ENCODE measurements at places on chromosomes 13 and 19.

DNA sequence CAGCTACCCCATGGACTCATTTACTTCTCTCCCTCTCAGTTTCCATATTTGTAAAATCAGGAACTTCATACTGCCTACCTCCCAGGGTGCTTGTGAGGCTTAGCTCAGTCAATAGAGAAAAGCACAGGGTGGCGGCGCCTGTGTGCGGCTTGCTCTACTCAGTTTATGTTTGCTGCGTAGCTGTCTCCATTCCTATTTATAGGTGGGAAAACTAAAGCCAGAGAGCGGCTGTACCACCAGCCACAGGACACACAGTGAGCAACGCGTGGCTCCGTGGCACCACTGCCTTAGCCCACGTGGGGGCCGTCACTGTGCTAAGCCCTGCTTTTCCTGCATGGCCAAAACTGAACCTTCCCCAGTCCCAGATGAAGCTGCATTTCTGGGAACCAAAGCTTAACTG, 292.4 kb downstream of the TEX29 start:
- DNase-seq = no peak

DNA sequence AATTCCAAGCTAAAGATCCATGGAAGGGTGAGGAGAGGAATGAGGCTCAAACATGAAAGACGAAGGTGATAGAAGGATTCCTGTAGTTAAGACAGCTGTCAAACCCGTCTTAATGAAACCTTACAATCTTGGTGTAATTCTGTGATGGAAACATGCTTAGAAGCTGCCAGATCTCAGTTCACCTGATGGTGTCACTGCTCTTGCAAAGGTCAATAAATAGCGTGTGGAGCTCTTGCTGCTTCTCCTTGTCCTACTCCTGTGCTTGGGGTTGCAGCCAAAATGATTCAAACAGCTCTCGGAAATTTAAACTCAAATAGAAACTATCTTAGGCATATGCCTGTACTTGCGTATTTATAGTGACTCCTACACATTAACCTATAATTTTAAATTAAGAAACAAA, 1705.0 kb downstream of the OLFM4 start:
- DNase-seq = no peak

GRCh38 chr13:59399513-59399912, 764.2 kb downstream of the DIAPH3 start:
- DNase-seq = no peak

DNA sequence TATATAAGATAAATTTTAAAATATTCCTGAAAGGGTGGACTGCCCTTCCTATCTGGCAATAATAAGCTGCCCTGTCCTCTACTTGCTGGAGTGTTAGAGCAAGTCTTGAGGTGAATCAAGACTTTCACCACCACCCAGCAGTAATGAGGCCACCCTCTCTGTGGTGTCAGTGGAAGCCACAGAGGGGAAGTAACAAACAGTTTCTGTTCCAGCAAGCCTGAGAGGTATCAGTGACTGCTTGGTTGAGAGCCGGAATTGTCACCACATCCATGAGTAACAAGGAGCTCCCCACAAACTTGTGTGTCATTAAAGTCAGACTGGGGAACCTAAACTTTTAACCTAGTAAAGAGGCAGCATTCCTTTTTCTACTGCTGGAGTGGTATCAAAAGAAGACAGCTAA, 532.7 kb upstream of the SPRY2 start:
- DNase-seq = peak; percentile 15

GRCh38 chr19:7940841-7941240, 2.6 kb downstream of the TIMM44 start:
- DNase-seq = no peak

- no peak for DNase-seq
These were observed 19.5 kb downstream of the RASA3 start for GRCh38 chr13:114112826-114113322.

GRCh38 chr19:39427707-39428106, 8.0 kb downstream of the RPS16 start:
- DNase-seq = no peak

- no peak for DNase-seq
These were observed 66.9 kb downstream of the GJA3 start for GRCh38 chr13:20093951-20094350.

- no peak for DNase-seq
These were observed 624.4 kb upstream of the ARGLU1 start for GRCh38 chr13:107192289-107192688.

DNA sequence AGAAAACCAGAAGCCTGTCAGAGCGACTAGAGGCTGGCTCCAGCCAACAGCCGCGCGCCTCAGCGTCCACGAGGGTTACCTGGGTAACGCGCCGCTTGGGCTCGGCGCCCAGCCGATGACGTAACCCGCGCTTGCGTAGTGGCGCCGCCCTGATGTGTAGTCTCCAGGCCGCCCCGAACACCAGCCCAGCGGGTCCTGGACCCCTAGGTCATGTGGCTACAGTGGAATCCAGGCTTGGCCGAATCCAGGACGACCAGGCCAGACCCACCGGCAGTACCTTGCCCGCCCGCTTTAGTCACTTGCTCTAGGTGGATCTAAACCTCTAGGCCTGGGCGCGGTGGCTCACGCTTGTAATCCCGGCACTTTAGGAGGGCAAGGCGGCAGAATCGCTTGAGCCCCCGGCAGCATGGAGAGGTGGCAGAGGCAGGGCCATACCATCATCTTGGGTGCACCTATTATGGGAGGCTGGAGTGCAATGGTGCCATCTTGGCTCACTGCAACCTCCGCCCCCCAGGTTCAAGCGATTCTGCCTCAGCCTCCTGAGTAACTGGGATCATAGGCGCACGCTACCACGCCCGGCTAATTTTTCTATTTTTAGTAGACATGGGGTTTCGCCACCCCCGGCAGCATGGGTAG, 7.2 kb upstream of the ZNF606 start:
- DNase-seq = peak; percentile 50
